ENCODE measurements at places on chromosomes 6 and 20.

DNA sequence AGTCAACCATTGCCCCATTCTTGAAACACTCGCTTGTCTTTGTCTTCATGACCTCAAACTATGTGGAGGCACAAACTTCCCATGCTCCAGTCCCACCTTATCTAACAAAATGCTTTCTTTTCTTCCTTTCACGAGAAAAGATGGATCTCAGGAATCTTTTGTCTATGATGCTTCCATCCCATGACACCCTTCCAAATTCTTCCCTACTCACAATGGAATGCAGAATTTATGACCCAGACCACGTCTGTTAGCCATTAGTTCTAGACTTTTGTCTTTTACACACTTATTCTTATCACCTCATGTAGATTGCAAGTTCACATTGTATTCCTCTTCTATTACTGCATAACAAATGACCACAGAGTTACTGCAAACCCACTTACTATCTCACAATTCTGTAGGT is 24.2 kb upstream of the LAMP5 start:
- DNase-seq, result no peak

DNA sequence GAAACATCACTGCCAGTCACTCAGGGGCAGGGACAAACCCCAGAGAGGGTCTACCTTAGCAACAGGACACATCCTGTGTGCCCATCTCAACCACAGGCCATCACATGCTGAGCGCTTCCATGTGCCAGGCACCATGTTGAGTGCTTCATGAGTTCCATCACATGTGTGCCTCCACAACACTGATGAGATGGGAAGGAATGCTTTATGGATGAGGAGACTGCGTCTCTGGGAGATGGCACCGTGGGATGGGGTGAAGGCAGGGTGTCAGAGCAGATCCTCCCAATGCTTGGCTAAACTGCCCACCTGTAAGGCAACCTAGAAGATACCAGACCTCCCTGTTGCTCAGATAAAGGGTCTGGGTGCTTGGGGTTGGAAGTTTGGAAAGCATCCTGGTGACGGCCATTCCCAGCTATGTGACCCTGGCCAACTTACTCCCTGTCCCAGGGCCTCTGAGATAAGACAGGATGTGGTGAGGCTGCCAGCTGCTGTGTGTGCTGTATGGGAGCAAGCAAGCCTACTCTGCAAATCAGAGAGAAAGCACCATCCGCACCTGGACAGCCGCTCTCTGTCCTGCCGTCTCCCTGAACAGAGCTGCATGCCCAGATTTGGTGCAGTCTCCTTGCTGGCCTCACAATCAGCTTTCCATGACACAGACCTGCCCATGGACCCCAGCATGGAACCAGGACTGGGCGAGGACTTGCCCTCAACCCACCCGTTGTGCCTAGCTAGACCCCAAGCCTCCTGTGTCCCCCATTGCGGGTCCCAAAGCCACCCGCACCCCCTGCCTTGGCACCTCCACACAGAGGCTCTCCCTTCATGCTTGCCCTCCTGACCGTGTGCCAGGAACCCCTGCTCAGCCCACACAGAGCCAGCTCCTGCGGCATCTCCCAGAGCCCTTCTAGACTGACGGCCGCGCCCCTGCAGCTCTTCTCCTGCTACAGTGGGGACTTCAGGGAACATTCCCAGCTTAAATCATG is 143.7 kb downstream of the SYNDIG1 start:
- no peak for DNase-seq

DNA sequence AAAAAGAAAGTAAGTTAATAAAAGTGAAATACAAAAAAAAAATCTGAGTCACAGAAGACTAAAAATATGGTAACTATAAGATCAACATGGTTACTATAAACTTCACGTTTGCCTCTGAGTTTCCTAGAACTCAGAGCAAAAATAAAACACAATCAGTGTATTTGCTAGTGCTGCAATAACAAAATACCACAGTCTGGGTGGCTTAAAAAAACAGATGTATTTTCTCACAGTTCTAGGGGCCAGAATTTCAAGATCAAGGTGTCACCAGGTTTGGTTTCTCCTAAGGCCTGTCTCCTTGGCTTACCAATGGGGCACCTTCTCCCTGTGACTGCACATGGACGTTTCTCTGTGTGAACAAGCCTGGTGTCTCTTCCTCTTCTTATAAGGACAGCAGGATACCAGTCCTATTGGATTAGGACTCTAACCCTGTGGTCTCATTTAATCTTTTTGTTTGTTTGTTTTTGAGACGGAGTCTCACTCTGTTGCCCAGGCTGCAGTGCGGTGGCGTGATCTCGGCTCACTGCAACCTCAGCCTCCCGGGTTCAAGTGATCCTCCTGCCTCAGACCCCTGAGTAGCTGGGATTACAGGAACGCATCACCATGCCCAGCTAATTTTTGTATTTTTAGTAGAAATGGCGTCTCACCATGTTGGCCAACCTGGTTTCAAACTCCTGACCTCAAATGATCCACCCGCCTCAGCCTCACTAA is 104.9 kb upstream of the LOC128125822 start:
- DNase-seq, result no peak

- DNase-seq, result no peak
These were observed 108.5 kb downstream of the DHX35 start for GRCh38 chr20:39070484-39071231.

DNA sequence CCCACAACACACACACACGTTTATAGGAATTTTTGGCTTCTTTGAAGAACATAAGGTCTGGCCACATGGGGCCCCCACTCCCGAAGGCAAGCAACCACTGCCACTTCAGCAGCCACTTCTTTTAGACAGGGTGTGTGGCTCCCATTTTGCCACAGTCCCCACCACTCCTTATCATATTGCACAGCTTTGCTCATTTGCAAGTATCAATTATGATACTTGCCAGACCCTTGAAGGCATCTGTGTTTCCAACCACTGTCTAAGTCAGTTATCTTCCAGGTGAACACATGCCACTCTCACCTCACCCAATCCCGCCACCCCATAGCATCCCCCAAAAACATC is 73.1 kb downstream of the NOL4L start:
- no peak for DNase-seq

DNA sequence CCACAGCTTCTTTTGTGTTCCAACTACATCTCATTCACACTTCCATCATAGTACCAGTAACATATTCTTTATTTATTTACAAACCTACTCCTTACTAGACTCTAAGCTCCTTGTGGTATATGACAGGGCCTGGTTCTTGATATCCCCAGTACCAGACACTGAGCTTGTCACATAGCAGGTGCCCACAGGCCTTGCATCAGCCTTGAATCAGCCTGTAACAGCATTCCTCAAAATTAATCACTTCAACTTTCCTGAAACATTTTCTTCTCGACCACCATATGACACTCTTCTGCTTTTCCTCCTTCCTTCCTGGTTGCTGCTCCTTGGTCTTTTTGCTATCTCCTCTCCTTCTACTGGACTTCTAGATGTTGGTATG is 24.7 kb upstream of the SRPK1 start:
- DNase-seq, result no peak

DNA sequence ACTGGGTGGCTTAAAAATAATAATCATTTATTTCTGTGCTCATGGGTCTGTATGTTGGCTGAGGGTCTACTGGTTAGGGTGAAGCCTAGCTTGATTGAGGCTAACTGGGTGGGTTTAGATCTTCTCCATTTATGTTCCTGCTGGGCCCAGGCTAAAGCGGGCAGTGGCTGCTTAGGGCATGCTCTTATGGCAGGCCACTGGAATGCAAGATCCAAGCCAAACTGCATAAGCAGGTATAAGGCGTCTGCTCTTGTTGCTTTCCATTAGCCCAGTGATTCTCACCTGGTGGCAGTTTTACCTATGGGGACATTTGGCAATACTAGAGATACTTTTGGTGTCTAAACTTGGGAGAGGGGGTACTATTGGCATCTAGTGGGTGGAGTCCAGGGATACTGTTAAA is 44.5 kb downstream of the QKI start:
- no peak for DNase-seq

DNA sequence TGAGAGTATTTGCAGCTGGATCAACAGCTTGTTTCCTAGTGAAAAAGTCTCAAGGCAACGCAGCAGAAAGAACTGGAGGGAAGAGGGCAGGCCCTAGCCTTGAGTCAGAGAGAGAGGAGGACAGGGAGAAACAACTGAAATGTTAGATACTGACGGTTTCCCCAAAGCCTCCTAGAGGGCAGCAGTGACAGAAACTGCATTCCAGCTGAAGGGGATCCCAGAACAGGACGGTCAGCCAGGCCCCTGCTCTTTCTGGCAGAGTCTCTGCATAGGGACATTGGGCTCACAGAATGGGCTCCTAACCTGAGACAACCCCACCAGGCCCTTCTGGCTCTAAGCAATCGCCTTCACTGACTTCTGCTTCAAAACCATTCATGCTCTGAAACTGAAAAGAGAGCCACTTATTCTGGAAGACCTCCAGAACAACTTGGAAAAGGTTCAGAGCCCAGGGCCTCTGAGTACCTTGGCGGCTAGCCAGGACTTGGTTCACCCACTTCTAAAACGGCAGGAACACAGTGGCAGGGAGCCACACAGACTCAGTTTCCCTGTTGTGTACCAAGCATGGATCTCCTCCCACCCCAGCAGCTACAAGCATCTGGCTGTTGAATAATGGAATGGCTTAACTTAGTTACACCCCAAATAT is 72.9 kb downstream of the PSMB1 start:
- DNase-seq, result no peak

GRCh38 chr20:23340524-23340923 is 10.1 kb upstream of the NXT1 start:
- DNase-seq, result no peak

DNA sequence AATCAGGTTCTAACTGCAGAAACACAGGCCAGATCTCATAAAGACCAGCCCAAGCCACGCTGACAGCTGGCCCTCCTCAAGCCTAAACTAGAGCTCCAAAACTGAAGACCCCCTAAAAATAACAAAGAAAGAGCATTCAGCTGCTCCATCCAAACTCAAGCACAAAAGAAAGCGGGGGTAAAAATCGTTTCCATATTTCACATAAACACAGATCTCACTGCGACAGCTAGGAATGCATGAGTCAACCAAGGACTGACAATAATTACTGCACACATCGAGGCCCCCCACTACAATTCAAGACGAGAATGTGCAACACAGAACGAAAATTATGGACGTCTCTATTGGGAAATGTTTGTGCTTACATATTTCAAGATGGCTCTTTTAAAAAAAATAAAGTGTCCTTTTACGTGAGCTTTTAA is 31.1 kb downstream of the CNKSR3 start:
- no peak for DNase-seq

DNA sequence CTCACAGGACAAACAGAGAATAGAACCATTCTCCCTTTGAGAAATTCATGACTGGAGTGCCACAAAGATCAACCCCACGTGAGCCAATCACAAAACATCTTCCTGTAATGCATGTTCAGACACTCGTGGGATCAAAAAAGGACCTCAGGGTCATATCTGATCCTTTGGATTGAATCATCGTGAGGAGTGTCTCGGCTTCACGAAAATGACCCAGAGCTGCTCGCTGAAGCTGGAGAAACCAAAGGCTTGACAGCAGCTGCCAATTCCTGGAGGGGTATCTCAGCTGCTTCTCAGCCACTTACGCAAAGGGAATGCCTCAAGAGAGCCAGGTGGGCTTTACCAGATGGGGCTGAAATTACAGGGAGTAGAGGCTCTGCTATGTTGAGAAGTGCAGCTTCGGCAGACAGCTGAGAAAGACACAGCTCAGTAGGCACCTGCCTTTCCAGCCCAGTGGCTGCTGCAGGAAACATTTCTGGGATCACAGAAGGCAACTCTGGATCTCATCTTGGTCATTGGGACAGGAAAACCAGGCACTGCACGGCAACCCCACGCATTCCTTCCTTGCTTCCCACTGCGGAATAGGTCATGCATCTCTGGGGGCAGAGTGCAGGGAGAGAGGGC is 813.1 kb downstream of the KIF16B start:
- no peak for DNase-seq

DNA sequence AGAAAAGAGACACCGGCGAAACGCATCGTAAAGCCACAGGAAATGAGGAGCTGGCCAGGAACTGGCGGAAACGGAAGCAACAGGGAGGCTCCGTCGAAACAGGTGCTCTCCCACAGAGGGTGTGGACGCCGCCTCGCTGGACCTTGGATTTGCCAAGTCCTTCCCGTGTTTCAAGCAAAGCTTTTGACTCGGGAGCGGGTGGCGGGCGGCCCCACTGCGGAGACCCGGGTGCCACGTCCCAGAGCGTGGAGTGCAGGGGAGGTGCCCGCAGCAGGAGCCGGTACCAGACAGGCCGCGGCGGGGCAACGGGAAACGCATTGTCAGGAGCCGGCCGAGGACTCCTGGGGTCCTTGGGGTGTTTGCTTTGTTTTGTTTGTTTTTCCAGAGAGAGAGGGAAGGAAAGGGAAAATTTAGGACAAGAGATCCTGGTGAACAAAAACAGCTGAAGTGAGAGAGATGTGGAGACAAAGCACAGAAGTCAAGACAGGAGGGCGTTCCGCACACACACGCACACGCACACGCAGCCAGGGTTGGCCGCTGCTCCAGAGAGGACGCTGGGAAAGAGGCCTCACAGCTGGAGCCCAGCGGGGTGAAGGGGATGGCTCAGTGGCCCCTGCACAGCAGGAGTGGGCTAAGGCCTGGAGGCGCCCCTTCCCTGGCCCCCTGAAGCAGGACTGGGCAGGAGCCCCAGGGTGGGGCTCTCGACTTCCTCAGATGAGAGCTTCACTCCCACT is 50.9 kb upstream of the CHRNA4 start:
- DNase-seq, result no peak

DNA sequence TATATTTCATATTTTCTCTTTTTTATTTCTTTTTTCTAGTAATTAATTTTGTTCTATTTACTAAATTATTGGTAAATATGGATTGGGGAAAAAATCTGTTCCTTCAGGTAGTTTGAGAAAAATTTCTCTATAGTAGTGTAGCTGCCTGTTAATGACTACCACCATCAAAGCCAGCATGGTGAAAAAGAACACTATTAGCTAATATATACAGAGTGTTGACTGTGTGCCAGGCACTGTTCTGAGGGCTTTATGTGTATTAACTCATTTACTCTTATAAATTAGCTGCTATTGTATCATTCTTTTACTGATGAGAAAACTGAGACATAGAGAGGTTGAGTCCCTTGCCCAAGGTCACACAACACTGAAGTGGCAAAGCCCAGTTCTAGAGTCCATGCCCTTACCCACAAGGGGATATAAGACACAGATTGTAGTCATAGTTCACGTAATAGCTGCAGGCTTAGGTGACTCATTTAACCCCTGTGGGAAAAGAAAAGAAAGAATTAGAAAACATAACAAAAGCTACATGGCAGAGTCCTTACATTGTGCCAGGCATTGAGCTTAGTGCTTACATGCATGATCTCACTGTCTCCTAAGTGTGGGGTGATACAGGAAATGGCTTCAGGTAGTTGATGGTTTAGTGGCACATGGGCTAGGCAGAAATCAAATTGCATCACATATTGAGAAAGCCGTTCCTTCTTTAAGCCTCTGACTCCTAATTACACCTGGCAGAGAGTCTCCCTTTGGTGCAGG is 12.2 kb upstream of the AKIRIN2 start:
- DNase-seq, result no peak

DNA sequence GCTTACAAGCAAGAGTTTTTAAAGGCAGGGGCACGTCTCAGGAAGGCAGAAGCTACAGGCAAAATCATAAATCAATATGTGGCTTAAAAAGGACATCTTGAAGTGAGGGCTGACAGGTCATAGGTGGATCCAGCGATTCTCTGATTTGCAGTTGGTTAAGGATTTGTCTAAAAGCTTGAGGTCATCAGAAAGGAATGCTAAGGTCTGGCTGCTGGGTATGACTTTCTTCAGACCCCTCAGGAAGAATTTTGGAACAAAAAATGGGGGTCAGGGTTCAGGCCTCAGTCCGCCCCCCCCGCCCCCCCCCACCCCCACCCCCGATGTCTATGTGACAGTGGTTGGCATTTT is 261.9 kb downstream of the CDH4 start:
- DNase-seq, result no peak

GRCh38 chr6:134602123-134602522 is 284.2 kb upstream of the SGK1 start:
- DNase-seq, result no peak

GRCh38 chr6:155040154-155040553 is 45.0 kb downstream of the TIAM2 start:
- no peak for DNase-seq

Measured in stimulated activated CD8-positive, alpha-beta memory T cell treated with anti-CD3 and anti-CD28 coated beads, Interleukin-12 subunit alpha, Interleukin-12 subunit beta, amount 100 ng/mL, for 1 hour (primary cell).